ENCODE measurements at places on chromosomes 3 and 15.
A peak's percentile ranks its signal among the peaks of the same experiment; 100 is the strongest.

DNA sequence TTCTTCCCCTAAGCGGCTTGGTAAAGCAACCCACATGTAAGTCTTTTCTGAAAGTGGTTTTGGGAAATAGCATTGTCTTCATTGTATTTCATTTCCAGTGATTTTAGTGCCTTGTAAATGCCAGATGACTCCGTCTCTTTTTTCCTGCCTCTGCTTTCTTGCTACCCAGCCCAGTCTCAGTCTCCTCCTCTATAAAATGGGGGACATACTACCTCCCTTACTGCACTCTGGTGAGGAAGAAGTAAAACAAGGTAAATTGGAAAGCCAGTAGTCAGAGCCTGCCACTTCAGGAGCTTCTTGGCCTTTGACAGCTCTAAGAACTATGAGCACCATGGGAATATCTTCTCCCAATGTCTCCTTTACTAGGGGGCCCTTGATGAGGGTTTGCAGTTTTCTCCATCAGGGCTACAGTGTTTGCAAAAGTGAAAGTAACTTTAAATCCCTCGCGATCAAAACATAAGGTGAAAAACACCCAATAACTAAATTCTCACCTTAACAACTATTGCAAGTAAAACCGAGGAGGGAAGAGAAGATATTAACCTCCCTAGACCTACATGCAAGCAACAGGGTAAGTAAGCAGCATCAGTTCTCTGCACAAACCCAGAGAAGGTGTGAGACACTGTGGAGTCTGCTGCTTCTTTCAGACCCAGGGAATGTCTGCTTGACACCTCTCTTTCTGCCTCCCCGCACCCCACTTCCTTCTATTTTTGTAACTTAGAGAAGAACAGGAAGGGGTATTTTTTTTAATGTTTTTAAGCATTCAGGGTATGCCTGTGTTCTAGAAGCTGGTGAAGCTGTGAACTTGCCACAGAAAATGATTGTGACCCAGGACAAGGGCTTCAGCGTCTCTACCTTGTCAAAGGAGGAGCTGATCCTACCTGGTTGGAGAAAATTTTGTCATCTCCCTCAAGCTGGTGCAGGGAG is 159.1 kb upstream of the EOMES start:
- DNase-seq, result no peak

GRCh38 chr15:87362531-87362930 is 894.0 kb downstream of the NTRK3 start:
- no peak for DNase-seq

DNA sequence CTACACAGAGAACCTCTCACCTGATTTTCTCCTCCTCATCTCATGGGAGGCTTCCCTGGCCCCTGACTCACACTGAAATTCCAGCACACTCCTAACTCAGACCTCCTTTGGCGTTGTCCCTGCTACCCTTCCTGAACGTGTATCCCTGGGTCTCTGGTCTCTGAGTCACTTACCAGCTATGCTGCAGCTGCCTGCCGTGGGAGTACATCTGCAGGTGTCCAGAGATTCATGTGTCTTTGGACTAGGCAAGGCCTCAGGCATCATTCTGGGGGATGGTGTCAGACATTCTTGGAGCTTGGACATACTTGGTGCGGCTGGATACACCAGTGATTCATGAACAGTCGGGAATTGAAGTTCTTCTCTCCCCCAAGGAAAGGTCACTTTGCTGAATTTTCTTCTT is 148.8 kb upstream of the TRIM42 start:
- peak; percentile 100 for DNase-seq

GRCh38 chr3:178203165-178203564 is 333.1 kb upstream of the KCNMB2 start:
- no peak for DNase-seq

GRCh38 chr3:130345487-130346079 is at the start of gene COL6A5:
TSS of gene COL6A5 (plus strand) at chr3:130345672. CDS start at chr3:130373639, 27,967 bp downstream.
- DNase-seq, result no peak

DNA sequence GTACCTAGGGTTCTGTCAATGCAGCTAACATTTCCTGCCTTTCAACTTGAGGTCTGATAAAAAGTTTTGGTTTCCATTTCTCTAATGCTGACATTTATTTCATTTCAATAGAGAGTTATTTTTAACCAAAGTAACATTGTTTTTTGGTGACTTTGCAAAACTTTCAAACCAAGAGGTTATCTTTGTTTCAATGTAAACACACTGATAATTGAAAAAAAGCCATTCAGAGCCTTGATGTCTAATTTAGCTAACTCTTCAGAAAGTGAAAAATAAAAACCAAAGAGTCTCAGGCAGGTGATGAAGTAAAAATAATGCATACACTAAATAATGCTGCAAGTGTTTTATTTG is 9.6 kb upstream of the TIPARP start:
- no peak for DNase-seq

- no peak for DNase-seq
Measured at GRCh38 chr15:101731746-101732145, 7.5 kb upstream of the TARS3 start.

DNA sequence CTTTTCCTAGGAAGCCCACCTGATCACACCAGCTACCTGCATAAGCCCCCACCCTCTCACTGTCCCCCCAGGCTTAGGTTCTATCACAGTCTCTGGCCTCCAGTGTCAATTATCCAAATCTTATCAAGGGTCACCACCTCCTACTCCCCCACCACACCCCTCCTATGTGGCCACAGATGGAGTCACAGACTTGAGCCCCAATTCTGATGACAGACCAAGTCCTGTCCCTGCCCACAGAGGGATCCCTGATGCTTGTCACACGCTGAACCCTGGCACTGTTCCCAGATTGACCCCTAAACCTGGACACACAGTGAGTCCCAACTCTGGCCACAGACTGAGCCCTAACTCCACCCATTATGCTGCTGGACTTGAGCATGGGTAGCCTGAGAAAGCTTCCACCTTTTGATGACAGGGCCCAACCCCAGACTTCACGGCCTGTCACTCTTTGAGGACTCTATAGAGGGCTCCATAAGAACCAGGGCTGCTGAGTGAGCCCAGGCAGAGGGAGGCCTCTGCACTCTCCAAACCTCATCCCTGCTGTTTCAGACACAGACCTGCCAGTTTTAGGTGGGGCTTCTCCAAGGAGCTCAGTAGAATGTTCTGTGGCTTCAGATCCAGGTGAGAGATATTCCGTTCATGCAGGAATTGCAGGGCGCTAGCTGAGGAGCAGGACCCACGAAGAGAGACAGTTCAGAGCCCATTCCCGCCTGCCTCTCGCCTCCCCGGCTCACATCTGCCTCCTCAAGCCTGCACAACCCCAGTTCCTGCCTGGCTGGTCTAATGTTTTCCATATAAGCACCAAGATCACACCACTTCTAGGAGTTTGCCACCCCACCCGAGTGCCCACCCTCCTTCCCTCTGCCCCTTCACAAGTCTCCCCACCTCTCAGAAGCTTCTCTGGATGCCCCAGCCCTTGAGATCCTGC is 1.8 kb downstream of the ULK3 start:
- DNase-seq, result no peak

DNA sequence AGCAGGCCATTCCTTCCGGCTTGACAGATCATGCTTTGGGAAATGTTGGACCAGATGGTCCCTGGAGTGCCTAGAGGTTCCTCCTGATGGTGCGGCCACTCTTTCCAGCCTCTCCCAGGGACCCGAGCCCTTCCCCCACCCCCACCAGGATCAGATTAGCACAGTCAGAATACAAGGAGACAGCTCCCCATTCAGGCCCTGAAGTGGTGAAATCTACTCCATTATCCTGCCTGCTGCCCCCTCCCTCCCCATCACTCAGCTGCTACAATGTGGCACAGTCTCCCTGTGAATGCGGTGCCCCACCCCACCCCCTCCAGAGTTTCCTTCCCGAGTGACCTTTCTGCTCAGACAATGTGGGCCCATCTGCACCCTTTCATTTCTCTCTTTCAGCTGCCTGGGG is 29.4 kb downstream of the RNU5B-1 start:
- DNase-seq, result no peak

GRCh38 chr3:85495602-85496001 is 536.8 kb downstream of the CADM2 start:
- DNase-seq, result no peak

GRCh38 chr3:39208463-39209055 is 16.2 kb upstream of the XIRP1 start:
- DNase-seq, result no peak

DNA sequence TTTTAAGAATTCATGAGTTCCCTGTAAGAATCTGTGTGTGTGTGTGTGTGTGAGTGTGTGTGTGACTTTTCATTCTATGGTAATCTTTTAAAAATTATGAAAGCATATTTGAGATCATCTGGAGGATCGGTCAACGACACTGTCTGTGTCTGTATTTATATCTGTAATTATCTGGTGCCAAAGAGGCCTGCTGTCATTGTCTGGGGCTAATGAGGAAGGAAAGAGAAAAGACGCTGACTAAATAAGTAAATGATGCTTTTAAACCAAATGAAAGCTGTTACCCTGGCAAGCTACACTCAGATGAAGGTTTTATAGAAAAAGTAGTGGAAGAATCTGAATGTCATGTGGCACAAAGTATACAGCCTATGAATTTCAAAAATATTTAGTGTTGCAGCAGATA is 439.8 kb downstream of the RBMS3 start:
- DNase-seq, result no peak

DNA sequence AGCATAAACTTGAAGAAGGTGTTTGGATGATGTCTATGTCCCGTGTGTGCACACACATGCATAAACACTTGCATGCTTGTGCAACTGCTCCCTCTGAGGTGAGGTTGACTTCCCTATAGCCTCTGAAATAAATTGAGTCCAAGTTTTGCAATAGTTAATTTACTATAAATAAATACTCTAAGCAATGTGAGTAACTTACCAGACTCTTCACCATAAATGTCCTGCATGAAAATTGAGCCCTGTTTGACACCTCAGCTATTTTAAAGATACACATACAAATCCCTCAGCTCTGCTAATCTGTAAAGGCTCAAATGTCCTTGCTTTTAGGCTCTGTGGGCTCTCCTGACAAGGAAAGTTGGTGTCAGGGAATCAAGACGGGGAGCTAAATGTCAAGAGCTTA is 37.1 kb downstream of the GJD2 start:
- no peak for DNase-seq

- no peak for DNase-seq
Measured at GRCh38 chr15:82306791-82307713, 42.2 kb downstream of the GOLGA6L10 start.

DNA sequence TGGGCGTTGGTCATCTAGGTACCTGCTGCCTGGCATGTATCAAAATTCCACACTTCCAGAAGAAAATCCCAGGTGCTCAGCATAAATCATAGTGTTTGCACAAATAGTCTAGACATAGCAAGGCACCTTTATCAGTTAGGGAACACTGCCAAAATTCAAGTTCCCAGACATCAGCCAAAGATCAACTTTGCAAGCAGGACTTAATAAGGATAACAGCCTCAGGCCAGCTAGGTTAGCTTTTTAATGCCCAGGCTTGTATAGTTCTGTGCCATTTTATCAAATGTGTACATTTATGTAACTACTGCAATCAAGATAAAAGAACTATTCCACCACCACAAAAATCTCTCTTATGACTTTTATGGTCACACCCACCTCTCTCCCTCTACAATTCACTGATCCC is 30.7 kb downstream of the DZIP3 start:
- DNase-seq, result no peak

DNA sequence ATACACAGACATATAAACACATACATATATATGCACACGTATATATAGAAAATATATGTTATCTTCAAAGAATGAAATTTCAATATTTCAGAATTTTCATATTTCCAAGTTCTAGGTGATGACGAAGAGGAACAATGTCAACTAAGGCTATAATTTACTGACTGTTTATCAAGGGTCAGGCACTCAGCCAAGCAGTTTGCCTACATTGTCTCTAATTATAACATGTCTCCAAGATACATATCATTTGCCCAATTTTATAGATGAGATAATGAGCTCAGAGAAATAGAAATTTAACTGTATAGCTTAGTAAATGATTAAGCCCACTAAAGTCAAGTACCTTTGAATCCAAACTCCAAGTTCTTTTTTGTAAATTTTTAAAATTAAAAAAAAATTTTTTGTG is 99.9 kb upstream of the PLSCR4 start:
- DNase-seq, result no peak

DNA sequence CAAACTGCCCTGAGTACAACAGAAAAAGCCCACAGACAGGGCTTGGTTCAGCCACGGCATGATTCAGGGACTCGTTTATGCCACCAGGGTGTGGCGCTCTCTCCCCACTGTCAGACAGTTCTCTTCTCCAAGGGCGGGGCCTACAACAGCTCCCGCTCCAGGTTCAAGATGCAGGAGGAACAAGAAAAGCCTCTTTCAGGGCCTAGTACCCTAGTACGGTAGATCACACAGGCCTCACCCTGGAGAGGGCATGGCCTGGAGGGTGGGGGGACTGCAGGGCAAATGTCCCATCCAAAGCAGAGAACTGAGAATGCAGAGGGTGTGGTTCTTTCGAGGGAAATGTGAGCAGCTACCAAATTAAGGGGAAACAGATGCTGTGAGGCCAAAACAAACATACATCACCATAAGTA is 12.0 kb downstream of the MESD start:
- DNase-seq, result no peak

DNA sequence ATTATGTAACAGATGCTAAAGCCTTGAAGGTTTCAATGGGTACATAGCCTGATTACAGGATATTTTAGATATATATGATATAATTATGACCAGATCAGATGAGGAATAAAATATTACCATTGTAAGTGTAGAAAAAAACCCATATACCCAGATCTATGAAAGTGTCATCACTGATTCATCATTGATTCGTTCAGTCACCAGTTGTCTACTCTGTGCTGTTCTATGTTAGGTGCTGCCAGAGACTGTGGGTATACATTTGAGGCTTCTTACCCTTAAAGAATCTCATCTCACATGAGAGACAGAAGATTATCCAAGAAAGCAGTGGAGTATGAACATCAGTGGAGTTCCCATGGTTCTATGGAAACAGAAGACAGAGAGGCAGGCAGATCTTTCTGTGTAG is 92.2 kb downstream of the MBNL1 start:
- DNase-seq, result no peak

- no peak for DNase-seq
Measured at GRCh38 chr15:66291816-66292570, 1.4 kb upstream of the DIS3L start.

DNA sequence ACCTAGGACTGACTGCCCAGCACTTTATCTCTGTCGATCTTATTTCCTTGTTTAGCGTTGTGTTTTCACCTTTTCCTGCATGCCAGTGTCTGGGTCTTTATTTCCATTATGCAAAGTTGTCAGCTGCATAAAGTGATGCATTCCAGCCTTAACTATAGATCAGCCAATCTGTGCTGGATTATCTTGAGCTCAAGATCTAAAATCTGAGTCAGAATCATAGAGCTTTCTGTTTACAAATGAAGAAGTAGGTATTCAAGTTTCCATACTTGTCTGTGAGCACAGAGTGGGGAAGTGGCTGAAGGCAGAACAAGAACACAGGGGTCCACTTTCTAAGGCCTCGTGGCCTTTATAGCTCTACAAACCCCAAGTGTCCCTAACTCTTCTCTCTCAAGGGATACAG is 82.4 kb upstream of the PLCL2 start:
- DNase-seq, result no peak

DNA sequence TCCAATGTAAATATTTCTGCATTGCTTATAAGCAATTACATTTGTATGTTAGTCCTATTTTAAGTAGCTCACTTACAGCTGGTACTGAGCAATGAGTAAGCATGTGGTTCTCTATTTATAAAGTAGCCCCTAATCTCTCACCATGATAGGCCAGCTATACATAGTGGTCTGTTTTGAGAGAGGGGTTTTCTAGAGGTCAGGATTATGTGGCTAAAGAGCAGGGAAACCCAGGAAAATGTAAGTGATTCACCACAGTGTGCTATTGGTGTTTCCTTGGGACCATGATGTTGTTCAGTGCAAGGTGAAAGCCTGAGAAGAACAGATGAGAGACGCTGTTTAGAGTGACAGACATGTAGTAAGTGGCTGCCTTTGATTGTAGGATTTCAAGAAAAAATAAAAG is 26.4 kb downstream of the RBMS3 start:
- DNase-seq, result no peak

Measured in keratinocyte (primary cell).